ENCODE measurements at places on chromosomes 13 and 19.

GRCh38 chr13:43291287-43292060 lies 268.1 kb downstream of the DNAJC15 start:
- DNase-seq: no peak

DNA sequence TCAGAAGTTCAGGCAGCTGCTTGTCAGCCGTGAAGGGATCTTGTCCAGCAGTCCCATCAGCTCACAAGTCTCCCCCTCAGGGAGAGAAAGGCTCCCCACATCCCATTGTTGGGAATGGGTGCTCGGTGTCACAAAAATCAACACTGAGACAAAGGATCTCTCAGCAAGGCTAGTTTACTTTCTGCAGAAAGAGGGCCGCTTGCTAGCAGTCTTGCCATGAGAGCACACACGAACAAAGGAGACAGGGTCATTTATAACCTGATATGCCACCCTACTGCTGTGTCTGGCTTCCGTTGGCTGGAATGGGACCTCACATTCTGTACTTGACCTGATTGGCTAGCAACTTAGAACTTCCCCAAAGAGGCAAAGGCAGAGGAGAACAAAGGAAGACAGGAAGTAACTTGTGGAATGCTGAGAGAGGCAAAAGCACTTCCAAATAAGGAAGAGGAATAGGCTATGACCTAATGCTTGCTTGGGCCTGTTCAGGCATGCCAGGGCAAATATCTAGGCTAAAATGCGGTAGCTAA lies 8.7 kb upstream of the IGFL3 start:
- no peak for DNase-seq

DNA sequence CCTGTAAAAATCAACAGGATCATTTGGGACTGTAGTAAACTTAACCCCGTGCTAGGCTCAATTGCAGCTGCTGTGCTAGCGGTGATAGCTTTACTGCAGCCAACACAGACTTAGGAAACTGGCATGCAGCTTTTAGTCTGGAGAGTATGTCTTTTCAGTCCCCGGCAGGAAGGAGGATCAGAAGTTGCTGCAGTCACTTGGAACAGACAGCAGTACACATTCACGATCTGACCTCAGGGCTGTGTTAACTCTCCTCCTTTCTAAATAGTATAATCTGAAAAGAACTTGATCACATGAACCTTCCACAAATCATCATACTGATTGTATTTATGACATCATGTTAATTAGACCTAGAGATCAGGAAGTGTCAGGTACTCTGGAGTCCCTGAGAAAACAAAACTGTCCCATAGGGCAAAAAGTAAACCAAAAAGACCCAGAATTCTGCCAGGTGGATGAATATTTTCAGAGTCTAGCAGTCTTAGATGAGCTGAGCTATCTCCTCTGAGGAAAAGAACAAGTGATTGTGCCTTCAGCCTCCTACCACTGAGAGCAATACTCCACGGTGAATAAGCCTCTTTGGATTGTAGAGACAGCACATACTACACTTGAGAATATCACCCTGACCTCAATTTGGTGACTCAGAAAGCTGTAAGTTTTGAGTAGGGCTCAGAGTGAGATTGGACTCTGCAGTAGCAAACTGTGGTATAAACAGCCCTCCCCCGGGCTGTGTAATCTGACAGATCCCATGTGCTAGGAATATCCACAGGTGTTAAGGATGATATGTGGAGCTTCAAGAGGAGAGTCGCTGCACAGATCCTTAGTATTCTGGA lies 181.0 kb upstream of the GPR12 start:
- no peak for DNase-seq

GRCh38 chr13:52665325-52665724 lies 12.7 kb downstream of the SUGT1 start:
- DNase-seq: no peak

GRCh38 chr13:59471106-59471505 lies 692.6 kb downstream of the DIAPH3 start:
- DNase-seq: no peak

GRCh38 chr19:12847159-12848139 lies 9.1 kb downstream of the MAST1 start:
- DNase-seq: peak; percentile 80

- no peak for DNase-seq
Measured at GRCh38 chr19:52695996-52696395, 38.8 kb downstream of the ZNF611 start.

DNA sequence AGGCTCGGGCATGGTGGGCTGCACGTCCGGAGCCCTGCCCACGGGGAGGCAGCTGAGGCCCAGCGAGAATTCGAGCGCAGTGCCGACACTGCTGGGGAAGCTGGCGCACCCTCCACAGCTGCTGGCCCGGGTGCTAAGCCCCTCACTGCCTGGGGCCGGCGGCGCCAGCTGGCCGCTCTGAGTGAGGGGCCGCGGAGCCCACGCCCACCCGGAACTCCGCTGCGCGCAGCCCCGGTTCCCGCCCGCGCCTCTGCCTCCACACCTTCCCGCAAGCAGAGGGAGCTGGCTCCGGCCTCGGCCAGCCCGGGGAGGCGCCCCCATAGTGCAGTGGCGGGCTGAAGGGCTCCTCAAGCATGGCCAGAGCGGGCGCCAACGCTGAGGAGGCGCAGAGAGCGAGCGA lies 2080.4 kb downstream of the PCDH9 start:
- DNase-seq: no peak
